Hematopoietic multipotent progenitor cell treated with erythropoietin and hydrocortisone succinate and interleukin-3 and kit ligand, for 8 days (in vitro differentiated cells): ENCODE measurements at places on chromosomes 1 and 21.

- DNase-seq = no peak
Measured at GRCh38 chr1:228838717-228839500, 103.6 kb downstream of the RHOU start.

GRCh38 chr21:29295066-29295650 is 3.6 kb upstream of the BACH1 start:
- DNase-seq = no peak

DNA sequence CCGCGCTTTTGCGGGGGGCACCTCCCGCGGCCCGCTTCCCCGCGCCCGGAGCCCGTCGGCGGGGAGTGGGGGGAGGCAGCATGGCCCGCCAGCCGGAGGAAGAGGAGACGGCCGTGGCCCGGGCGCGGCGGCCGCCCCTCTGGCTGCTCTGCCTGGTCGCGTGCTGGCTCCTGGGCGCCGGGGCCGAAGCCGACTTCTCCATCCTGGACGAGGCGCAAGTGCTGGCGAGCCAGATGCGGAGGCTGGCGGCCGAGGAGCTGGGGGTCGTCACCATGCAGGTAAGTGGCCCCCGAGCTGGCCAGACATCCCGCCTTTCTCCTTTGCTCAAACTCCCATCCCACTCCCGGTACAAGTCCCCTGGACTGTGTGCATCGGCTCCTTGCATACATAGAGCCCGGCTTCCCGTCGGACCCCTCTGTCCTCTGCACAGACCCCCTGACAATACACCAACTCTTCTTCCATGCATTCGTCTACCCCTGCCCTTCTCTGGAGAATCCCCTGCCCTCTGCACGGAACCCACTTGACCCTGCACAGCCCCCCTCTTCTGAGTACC is 812 bp downstream of the CACHD1 start:
- DNase-seq = no peak

DNA sequence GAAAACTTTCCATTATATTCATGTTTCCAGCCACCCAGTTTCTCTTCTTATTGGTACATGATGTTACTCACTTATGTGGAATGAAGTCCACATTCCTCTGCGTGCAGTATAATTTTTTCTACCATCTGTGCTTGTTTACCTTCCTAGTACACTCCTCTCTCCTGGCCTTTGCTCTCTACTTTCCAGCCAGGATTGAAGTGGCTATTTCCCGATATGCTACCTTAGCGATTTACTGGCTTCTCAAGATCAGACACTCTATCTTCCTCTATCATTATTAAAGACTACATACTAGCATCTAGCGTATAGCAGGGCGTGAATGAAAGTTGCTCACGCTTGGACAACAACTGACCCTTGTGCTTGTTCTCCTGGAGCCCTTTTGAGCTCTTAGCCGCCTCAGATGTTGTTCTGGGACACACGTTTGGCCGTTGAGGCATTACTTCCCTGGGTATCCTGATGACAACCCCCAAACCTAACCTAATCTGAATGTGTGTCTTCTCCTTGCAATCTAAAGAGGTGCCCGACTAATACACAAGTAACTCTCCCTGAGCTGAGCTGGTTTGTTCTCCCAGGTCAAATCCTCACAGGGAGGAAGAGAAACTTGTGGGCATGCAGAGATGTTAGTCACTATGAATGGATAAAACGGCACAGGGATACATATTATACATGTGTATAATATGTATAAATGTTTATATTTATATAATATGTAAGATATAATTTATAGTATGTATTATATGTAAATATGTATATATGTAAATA is 13.4 kb upstream of the MTARC2 start:
- DNase-seq = no peak

- no peak for DNase-seq
Measured at GRCh38 chr1:1278620-1279019, 1.6 kb upstream of the SCNN1D start.

GRCh38 chr21:42590431-42591131 is 62.8 kb upstream of the PDE9A start:
- DNase-seq = no peak

DNA sequence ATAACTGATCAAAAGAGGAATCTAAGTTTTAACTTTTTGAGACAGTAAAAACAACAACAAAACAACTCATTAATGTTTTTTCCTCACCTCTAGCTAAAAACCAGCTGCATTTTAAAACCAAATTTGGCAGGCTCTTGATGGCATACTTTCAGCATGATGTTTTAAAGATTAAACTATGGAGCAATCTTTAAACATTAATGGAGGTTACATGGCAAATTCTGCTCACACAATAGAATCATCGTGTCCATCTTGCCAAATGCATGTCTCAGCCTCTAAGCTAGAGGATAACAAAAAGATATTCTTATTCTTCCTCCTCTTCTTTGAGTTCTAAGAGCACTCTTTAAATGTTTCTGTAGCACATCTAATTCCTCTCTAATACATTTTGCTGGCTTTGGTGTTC is 579.8 kb upstream of the PKN2 start:
- DNase-seq = no peak

GRCh38 chr21:44735821-44736220 is 24.4 kb upstream of the TSPEAR start:
- no peak for DNase-seq

DNA sequence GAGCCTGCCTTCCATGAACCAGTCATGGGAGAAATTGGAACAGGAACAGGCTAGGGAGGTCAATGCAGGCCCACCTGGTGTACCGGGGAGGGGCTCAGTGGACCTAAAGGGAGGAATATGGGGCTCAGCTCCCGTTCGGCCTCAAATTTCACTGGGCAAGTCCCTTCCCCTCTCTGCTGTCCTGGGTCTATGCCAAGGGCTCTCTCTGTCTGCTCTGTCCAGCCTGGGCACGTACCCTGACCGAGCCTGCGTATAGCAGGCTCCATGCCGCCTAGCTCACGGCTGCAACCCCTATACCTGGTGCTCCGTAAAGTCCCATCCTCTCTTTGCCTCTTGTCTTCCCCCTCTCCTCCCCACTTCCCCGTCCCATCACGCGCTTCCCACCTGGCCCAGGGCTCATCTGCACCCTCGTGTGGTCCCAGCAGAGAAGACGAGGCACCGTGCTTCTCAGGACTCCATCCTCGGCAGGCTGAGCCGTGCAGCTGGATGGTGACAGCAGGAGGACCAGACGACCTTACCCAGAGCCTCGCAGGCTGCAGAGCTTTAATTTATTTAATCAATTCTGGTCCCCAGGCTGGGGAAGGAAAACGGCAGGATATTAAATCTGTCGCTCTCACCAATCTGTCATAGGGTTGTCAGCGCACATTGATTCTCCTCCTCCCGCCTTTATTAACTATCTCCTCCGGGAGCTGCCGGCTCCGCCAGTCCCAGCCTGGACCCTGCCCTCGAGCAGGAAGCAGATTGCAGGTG is 25.0 kb upstream of the DISP3 start:
- no peak for DNase-seq

DNA sequence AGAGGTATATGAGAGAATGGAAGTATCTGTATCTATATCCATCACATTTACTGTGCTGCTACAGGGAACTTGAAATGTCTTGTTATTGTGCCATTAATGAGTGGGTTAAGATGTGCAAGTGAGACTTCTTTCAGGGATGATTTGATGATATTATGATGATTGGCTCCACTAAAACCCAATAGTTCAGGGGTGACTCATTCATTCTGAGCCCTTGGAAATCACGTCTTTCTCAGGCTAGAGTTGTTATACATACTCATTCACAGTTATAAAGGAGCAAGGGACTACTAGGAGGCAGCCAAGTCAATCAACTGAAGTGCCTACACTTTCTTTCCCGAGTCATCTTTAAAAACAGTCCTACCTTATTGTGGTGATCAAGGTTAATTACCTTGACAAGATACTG is 1109.8 kb upstream of the B3GALT2 start:
- DNase-seq = no peak

DNA sequence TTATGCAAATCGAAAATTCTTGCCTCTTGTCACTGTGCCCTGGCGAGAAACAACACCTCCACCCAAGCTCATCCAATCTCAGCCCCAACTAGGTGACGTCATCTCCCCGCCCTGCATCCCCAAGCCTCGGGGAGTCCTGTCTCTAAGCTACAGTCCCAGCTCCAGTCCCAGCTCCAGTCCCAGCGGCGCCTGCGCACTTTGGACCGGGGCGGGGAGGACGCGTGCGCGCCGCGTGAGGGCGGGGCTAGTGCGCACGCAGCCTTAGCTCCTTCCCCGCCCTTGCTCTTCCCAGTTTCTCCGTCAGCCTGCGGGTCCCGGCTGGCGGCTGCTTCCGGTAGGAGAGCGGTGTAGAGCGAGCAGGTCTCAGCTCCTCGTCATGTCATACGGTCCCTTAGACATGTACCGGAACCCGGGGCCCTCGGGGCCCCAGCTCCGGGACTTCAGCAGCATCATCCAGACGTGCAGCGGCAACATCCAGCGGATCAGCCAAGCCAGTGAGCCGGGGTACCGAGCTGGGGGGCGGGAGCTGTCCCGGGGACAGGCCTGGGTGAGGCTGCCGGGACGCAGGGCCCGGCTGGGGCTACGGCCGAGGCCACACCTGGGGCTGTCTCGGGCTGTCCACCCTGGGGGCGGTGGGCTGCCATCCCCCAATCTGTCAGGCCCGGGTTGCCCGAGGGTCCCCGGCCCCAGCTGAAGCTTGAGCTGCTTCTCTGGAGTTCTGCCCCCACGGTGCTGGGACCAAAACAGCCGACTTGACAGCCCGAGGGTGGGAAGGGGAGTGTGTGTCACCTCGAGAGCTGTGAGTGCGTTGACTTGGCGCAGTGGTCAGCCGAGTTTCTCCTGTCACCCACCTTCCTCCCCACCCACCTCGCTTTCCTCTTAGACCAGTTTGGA is at the start of gene STX12:
Gene STX12 (plus strand): TSS at position 288 of the 894 bp plus-strand sequence. CDS start 89 bp downstream, at position 377.
- DNase-seq = peak; percentile 96

DNA sequence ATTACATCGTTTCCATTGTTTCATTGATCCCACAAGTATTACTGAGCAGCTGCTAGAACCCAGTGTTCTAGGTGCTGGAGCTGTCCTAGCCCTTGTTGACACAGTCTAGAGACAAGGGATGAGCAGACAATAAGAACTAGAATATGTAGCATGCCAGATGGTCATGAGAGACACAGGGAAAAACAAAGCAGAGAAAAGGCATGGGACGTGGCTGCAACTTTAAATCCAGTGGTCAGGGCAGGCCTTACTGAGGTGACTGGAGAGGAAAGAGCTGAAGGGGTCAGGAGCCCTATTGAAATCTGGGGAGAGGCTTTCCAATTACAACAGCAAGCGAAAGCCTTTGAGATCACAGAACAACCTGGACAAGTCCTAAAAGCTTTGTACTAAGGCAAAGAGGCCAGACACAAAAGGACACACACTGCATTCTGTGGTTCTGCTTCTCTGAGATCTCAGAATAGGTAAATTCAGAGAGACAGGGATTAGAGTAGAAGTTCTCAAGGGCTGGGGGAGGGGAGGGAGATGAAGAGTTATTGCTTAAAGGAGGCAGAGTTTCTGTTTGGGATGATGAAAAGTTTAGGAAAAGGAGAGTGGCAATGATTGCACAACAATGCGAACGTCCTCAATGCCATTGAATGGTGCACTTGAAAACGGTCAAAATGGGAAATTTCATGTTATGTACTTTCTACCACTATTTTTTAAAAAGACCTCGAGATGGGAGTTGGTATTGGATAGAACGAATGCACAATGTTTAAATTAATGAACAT is 467.4 kb upstream of the VAMP3 start:
- no peak for DNase-seq

GRCh38 chr1:32182060-32182459 is 2.6 kb downstream of the TXLNA start:
- no peak for DNase-seq

- no peak for DNase-seq
Measured at GRCh38 chr1:156612666-156613065, 6.5 kb upstream of the HAPLN2 start.

GRCh38 chr1:209405183-209405814 is 178.2 kb upstream of the CAMK1G start:
- DNase-seq = no peak

GRCh38 chr1:231612393-231613089 is 14.0 kb upstream of the DISC1 start:
- DNase-seq = peak; percentile 23

DNA sequence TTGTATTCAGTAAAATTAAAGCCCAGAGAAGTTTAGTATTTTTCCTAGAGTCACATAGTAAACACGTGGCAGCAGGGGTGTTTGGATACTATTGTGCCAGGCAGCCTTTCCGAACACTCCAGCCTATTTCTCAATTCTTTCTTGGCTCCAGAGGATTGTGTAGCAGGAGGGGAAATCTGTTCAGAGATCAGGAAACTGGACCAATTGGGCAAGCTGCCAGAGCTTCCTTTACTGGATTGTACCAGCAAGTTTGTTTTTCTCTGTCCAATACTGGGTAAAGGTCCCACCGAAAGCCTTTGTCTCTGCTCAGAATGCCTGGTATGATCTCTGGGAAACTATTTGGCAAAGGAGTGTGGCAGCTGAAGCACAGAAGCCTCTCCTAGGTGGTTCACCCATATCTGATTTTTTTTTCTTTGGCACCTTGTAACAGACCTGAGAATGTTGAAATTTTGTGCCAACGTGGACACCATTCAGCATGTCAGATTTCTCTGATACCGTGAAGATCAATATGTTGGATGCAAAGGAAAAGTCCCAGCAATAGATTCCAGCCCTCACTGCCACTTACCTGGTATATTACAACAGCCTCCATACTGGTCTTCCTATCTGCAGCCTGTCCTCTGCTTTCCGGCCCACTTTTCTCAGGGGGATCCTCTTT is 126.2 kb downstream of the FGGY start:
- DNase-seq = no peak

DNA sequence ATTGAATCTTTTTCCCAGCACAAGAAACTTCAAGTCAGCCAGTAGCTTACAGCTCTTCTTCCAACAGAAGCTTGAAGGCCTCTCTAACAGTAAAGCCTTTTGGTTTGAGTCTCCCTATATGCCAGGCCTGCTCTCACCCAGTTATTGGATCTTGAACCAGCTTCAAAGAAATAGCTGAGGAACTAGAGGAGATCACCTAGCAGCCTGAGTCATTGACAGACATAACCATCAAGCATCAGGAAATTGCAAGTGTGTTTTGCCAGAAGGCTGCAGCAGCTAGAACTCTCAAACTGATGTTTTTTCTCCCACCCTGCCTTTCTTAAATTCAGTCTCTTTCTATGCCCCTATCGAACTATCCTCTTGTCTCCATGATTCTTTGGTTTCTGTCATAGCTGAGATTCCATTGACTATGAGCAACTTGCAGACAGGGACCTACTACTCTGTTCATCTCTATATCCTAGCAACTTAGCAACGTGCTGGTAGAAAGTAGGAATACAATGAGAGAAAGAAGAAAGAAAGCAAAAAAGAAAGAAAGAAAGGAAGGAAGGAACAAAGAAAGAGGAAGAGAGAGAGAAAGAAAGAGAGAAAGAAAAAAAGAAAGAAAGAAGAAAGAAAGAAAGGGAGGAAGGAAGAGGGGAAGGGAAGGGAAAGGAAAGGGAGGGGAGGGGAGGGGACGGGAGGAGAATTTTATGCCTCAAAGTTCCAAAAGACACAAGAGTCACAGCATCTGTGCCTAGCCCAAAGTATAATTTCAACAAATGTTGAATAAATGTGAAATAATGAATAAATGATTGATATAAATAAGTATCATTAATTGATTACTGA is 60.0 kb upstream of the FGGY start:
- DNase-seq = no peak
